Activated T-cell treated with anti-CD3 and anti-CD28 coated beads, Interleukin-2, amount 50 U/mL, for 72 hours (primary cell): ENCODE measurements at places on chromosomes 5 and 9. TPM values are rescaled to one million over a fixed set of nuclear protein-coding genes. Genes with fewer than 3 reads are reported as not detected.

Gene SPATA31E1
- not detected for total RNA-seq

- H3K36me3 ChIP-seq = no peaks in the 10 kb centered on the region
- DNase-seq = peak; percentile 61
- H3K27me3 ChIP-seq = peaks cover 15% of the 10 kb centered on the region
- H3K4me1 ChIP-seq = no peaks in the 10 kb centered on the region
- H3K4me3 ChIP-seq = no peak overlapping the region
Observed at GRCh38 chr5:174951151-174951780, 226.9 kb downstream of the MSX2 start.

Gene DOLK
- 6.9 TPM for total RNA-seq

Gene DNLZ
- total RNA-seq = 10.8 TPM

GRCh38 chr5:32302835-32303754 is 9.6 kb downstream of the MTMR12 start:
- no peak overlapping the region for H3K4me3 ChIP-seq
- H3K27me3 ChIP-seq = no peaks in the 10 kb centered on the region
- H3K36me3 ChIP-seq = no peaks in the 10 kb centered on the region
- DNase-seq = no peak

Gene SHLD3
- 3.9 TPM for total RNA-seq

DNA sequence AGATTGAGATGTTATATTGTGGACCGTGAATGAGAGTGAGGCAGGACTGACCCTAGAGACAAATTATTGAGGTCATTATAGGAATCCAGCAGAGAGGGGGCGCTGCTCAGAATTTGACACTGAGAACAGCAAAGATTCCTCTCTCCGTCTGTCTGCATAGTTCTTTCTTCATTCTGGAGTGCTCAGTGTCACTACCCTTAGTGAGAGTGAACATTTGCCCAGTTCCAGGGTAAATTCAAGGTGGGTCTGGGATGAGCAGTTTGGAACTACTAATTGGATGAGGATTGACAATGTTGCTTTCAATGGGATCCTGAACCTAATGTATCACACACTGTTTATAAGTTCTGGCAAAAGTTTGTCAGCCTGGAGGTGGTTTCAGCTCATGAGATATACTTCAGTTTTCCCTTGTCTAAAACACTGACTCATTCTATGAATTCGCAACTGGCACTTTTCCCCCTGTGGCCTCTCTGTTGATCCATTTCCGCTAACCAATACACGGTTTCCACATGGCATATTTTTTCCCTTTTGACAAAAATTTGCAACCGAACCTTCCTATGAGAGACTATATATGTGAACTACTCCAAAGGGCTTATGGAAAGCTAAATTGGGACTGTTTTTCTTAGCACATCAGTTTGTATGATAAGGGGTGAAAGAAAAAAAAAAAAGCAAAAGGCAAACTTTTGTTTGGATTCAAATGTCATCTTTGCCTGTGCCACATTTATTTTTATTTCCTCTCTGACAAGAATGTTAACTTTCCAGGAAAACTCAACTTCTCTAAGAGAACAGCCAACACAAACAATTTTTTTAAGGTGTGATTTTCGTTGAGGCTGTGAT is 1240.7 kb upstream of the WWC1 start:
- DNase-seq = no peak
- no peaks in the 10 kb centered on the region for H3K4me1 ChIP-seq
- H3K36me3 ChIP-seq = no peaks in the 10 kb centered on the region
- H3K27ac ChIP-seq = no peak overlapping the region

GRCh38 chr9:89225991-89226471 is 47.4 kb upstream of the SHC3 start:
- H3K27me3 ChIP-seq = peaks cover 42% of the 10 kb centered on the region
- H3K4me3 ChIP-seq = no peak overlapping the region
- no peak for DNase-seq
- H3K4me1 ChIP-seq = no peaks in the 10 kb centered on the region
- peaks cover 3% of the 10 kb centered on the region for H3K36me3 ChIP-seq

GRCh38 chr9:87831159-87831558 is 51.5 kb upstream of the SPATA31E1 start:
- H3K4me1 ChIP-seq = peaks cover 13% of the 10 kb centered on the region
- H3K27me3 ChIP-seq = peaks cover 11% of the 10 kb centered on the region
- no peaks in the 10 kb centered on the region for H3K36me3 ChIP-seq
- no peak for DNase-seq
- H3K27ac ChIP-seq = no peak overlapping the region

GRCh38 chr5:10620346-10620745 is 56.5 kb downstream of the ANKRD33B start:
- no peaks in the 10 kb centered on the region for H3K27me3 ChIP-seq
- no peak for DNase-seq
- H3K36me3 ChIP-seq = no peaks in the 10 kb centered on the region
- no peak overlapping the region for H3K4me3 ChIP-seq
- no peaks in the 10 kb centered on the region for H3K4me1 ChIP-seq
- no peak overlapping the region for H3K27ac ChIP-seq

Gene BAAT
- 0.19 TPM for total RNA-seq

Gene DOCK8
- total RNA-seq = 213 TPM

Gene PFN3
- total RNA-seq = not detected

DNA sequence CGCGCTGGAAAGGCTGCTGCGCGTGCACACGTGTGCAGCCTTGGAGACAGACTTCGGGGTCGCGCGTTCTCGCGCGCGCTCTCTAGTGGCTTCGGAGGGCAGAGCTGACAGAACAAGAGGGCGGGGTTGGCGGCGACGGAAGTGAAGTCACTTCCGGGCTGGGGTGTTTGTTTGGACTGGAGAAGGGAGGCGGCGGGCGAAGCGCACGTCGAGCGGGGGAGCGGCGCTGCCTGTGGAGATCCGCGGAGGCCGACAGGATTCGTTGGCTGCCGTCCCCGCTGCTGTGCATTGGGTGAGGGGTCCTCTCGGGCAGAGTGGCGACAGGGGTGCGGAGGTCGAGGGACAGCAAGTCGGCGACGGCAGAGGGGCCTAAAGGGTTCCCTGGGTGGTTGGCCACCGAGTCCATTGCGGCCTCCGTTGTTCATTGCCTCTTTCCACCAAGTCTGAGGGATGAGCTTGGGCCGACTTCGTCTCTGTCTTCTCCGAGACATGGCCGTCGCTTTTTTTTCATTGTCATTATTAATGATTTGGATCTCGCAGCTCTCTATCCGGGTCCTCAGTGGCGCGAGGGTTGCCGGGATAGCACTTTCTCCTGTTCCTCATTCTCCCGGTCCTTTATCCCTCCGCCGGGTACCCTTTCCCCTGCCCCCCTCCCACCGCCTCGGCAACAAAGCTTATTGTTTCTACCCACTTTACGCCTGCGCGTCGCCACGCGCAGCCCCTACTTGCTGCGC is at the start of gene PAIP2:
Gene PAIP2 (plus strand): TSS at position 166 of the 734 bp plus-strand sequence. CDS start 21,931 bp downstream, outside the sequence.
- no peaks in the 10 kb centered on the region for H3K27me3 ChIP-seq
- H3K27ac ChIP-seq = peak within 1 kb of the TSS; percentile 75
- peaks cover 13% of the 10 kb centered on the region for H3K36me3 ChIP-seq

DNA sequence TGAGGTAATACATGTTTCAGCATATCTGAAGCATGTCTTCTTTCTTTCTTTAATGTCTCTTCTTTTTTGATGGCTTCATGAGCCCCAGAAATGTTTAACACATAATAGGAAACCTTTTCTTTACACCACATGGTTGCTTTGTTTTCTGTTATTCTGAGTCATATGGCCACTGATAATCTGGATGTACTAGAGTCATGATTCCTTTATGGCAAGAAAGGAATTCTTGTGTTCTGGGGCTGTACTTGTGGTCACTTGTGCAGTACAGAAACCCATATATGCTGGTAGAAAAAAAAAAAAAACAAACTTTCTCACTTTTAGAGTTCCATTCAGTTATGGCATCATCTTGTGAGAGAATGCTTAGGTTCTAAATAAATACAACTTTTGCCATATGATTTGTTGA is 1669.3 kb upstream of the CDH9 start:
- no peaks in the 10 kb centered on the region for H3K27me3 ChIP-seq
- H3K27ac ChIP-seq = no peak overlapping the region
- H3K36me3 ChIP-seq = peaks cover 2% of the 10 kb centered on the region
- no peaks in the 10 kb centered on the region for H3K4me1 ChIP-seq
- no peak for DNase-seq

DNA sequence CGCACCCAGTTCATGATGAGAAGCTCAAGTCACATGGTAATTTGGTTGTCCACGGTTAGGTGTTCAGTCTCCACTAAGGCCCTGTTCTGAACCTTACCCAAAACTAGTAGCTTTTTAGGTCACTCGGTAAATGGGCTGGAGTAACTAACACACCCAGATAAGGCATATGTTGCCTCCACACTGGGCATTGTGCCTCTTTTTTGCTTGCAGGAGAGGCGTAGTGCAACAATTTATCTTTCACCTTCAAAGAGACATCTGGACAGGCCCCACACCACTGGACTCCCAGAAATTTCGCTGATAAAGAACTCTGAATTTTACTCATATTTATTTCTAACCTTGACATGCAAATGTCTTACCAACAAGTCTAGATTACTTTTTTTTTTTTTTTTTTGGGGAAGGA is 16.8 kb upstream of the PTGES start:
- no peaks in the 10 kb centered on the region for H3K27me3 ChIP-seq
- no peak overlapping the region for H3K27ac ChIP-seq
- no peaks in the 10 kb centered on the region for H3K36me3 ChIP-seq
- no peak for DNase-seq
- no peak overlapping the region for H3K4me3 ChIP-seq
- no peaks in the 10 kb centered on the region for H3K4me1 ChIP-seq

DNA sequence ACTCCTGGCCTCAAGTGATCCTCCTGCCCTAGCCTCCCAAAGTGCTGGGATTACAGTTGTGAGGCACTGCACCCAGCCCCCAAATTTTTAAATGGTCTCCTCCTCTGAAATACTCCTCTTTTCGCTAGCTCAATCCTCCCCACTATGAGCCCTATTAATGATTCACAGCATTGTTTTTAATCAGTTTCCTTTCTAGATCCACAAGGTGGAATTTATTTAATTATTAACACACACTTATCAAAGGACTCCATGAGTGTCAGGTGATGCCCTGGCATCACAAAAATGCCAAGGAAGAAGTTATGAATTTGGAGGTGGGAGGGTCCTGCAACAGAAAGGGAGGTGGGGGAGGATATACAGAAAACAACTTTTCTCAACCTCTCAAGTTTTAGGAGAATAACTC is 806.5 kb downstream of the PRELID2 start:
- no peaks in the 10 kb centered on the region for H3K36me3 ChIP-seq
- H3K4me3 ChIP-seq = no peak overlapping the region

Gene NRG2
- 0.23 TPM for total RNA-seq

DNA sequence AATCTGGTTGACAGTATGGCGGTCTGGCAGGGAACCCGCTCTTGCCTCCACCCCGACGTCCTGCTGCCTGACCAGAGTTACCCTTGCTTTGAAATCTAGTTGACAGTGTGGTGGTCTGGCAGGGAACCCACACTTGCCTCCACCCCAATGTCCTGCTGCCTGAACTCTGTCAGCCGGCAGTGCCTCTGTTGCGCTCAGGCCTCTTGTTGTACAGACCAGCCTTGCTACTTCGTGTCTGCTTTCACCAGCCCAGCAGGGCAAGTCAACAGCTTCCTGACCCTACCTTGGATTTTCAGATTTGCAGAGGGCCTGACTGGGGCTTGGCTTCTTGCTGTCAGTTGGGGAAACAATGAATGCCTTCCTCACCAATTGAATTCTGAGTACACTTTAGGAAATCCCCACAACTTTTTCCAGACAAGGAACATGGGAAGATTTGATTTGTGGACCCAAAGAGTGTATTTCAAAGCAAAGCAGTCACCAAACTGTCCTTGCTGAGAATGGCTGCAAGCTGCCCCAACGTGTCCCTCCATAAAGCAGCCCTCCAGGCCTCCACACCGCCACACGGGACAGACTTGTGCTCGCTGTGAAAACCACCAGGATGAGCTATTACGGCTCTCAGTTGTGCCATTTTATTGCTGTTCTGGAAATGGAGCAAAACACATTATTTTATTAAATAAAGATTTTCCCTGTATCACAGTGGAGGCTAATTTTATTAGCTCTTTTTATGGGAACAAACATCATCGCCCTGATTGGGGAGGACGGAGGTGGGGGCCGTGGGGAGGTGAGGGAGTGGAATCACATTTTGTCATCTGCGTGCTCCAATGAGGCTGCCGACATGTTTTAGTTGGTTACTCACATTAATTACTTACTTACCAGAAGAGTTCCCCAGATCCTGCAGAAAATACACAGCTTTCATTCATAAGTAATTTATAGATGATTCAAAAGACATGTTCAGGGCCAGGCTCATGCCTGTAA is 189.3 kb downstream of the AOPEP start:
- no peaks in the 10 kb centered on the region for H3K4me1 ChIP-seq
- H3K27me3 ChIP-seq = no peaks in the 10 kb centered on the region
- no peak for DNase-seq
- H3K36me3 ChIP-seq = no peaks in the 10 kb centered on the region

DNA sequence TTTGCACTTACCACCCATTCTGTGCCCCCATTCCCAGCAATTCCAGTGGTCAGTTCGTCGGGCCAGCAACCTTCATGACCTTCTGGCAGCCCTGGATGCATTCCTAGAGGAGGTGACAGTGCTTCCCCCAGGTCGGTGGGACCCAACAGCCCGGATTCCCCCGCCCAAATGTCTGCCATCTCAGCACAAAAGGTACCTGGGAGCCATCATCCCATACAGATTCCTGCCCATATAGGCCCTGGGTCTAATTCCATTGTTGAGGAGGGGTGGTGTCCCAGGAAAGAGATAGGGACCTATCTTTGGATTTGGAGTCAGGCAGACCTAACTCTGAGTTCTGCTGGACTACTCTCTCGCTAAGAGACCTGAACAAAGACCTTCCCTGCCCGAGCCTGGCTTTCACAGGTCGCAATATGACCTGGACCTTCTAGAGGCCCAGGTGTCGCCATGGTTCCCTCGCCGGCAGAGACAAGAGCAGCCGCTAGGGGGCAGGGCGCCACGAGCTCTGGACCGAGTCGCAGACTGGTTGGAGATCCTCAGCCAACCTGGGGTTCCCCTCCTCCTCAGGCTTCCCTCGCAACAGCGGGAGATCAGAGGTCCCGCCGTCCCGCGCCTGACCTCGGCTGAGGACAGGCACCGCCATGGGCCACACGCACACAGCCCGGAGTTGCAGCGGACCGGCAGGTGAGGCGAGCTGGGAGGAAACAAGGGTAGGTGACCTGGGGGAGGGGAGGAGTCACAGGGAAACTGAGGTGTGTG is 3.1 kb downstream of the SLC4A9 start:
- H3K36me3 ChIP-seq = no peaks in the 10 kb centered on the region
- DNase-seq = peak; percentile 91
- H3K27me3 ChIP-seq = no peaks in the 10 kb centered on the region
- peak overlapping the region; percentile 87 for H3K4me3 ChIP-seq
- no peak overlapping the region for H3K27ac ChIP-seq
- H3K4me1 ChIP-seq = peaks cover 6% of the 10 kb centered on the region
